ENCODE measurements at places on chromosomes 11 and 22.

GRCh38 chr11:63866211-63866610 is 27.3 kb downstream of the MARK2 start:
- H3K27me3 ChIP-seq = no peaks in the 10 kb centered on the region
- no peak overlapping the region for H3K27ac ChIP-seq
- H3K36me3 ChIP-seq = no peaks in the 10 kb centered on the region

DNA sequence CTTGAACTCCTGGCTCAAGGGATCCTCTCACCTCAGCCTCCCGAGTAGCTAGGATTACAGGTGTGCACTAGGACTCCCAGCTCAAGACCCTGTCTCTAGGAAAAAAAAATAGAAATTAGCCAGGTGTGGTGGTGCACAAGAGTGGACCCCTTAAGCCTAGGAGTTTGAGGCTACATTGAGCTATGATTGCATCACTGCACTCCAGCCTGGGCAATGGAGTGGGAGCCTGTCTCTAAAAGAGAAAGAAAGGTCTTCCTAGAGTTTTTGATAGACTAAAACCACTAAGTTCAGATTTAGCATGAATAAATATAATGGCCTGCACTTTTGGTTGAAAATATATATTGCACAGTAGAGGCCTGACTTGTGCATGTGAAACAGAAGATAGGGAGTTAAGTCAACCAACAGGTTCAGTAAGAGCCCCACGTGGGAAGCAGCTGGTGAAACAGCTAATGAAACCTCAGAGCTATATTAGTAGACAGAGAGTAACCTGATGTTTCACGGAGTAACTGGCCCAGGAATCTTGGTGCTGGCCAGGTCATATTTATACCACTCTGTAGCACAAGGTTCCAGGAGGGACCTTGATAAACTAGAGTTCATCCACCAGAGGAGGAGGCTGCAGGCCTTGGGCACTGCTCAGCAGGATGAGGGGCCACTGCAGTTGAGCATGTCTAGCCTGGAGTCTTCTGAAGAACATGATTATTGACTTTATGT is 4.6 kb upstream of the MICAL3 start:
- H3K4me1 ChIP-seq = peaks cover 2% of the 10 kb centered on the region
- no peak overlapping the region for H3K4me3 ChIP-seq
- no peak for DNase-seq
- no peak overlapping the region for H3K27ac ChIP-seq

GRCh38 chr11:26234451-26234850 is 97.5 kb upstream of the ANO3 start:
- no peaks in the 10 kb centered on the region for H3K36me3 ChIP-seq
- no peaks in the 10 kb centered on the region for H3K27me3 ChIP-seq
- DNase-seq = no peak

DNA sequence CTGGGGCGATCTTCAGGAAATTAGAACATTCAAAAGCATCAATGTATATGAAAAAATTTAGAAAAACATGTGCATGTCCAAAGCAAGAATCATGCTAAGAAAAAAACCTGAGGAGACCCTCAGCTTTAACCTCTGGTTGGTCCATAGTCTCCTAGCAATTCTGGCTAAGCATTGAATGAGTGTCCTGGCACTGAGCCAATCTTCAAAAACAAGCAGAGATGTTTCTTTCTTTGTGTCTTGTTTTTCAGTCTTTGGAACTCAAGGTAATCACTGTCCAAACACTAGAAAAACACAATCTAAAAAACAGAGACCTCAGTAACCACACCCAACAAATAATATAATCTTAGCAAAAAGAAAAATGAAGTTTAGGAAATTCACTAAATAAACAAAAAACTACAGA is 205.4 kb upstream of the CARD18 start:
- H3K27ac ChIP-seq = no peak overlapping the region
- no peak overlapping the region for H3K4me3 ChIP-seq
- no peaks in the 10 kb centered on the region for H3K27me3 ChIP-seq
- no peaks in the 10 kb centered on the region for H3K4me1 ChIP-seq
- no peak for DNase-seq
- no peaks in the 10 kb centered on the region for H3K36me3 ChIP-seq

GRCh38 chr11:61617515-61617914 is 36.6 kb upstream of the SYT7 start:
- H3K4me3 ChIP-seq = no peak overlapping the region
- no peaks in the 10 kb centered on the region for H3K36me3 ChIP-seq
- no peak for DNase-seq
- no peaks in the 10 kb centered on the region for H3K4me1 ChIP-seq
- no peaks in the 10 kb centered on the region for H3K27me3 ChIP-seq

- DNase-seq = no peak
- no peaks in the 10 kb centered on the region for H3K36me3 ChIP-seq
- no peaks in the 10 kb centered on the region for H3K27me3 ChIP-seq
- no peak overlapping the region for H3K27ac ChIP-seq
- H3K4me3 ChIP-seq = no peak overlapping the region
Measured at GRCh38 chr22:42933485-42934091, 76.5 kb upstream of the ARFGAP3 start.

GRCh38 chr22:21917959-21918261 is 34.7 kb downstream of the PPM1F start:
- no peak overlapping the region for H3K4me3 ChIP-seq
- no peak for DNase-seq
- H3K27me3 ChIP-seq = no peaks in the 10 kb centered on the region
- H3K27ac ChIP-seq = 0 out of 2 replicates have a peak overlapping the region, but pooled peaks have one; percentile 5

- peaks cover 12% of the 10 kb centered on the region for H3K36me3 ChIP-seq
- DNase-seq = no peak
- H3K27ac ChIP-seq = no peak overlapping the region
- H3K4me1 ChIP-seq = no peaks in the 10 kb centered on the region
- H3K4me3 ChIP-seq = no peak overlapping the region
Measured at GRCh38 chr11:75576017-75576416, 14.0 kb downstream of the SERPINH1 start.

- H3K27me3 ChIP-seq = no peaks in the 10 kb centered on the region
- peaks cover 64% of the 10 kb centered on the region for H3K36me3 ChIP-seq
- no peak for DNase-seq
- no peak overlapping the region for H3K27ac ChIP-seq
Measured at GRCh38 chr11:69652999-69653398, 12.0 kb downstream of the CCND1 start.

DNA sequence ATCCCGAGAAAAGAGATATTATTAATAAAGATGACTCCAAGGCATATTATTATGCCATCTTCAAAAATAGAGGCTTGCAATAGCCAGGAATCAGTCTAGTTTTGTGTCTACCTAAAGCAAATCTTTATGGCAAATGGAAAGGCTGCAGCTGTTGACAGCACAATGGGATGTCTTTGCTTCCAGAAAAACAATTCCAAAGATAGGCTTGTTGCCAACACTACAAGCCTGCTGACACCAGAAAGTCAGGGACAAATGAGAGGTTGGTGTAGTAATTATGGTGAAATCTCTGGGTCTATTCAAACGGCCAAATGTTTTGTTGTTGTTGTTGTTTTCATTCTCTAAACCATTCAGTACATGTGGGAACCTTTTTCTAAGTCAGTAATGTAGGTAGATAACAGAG is 101.8 kb downstream of the LUZP2 start:
- DNase-seq = no peak
- H3K4me3 ChIP-seq = no peak overlapping the region
- no peaks in the 10 kb centered on the region for H3K4me1 ChIP-seq
- H3K27ac ChIP-seq = no peak overlapping the region
- no peaks in the 10 kb centered on the region for H3K27me3 ChIP-seq
- H3K36me3 ChIP-seq = no peaks in the 10 kb centered on the region

DNA sequence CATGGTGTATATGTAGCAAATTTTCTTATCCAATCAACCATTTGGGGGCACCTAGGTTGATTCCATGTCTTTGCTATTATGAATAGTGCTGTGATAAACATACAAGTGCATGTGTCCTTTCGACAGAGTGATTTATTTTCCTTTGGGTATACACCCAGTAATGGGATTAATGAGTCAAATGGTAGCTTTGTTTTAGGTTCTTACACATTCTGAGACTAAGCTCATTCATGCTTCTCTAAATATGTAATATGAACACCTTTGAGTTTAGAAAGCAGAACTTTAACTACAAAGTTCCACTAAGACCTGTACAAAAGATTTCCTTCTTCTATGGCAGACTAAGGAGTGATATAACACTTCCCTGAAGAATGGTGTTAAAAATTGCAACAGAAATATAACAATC is 627.0 kb downstream of the KCNA4 start:
- no peaks in the 10 kb centered on the region for H3K27me3 ChIP-seq
- DNase-seq = no peak
- no peak overlapping the region for H3K4me3 ChIP-seq

DNA sequence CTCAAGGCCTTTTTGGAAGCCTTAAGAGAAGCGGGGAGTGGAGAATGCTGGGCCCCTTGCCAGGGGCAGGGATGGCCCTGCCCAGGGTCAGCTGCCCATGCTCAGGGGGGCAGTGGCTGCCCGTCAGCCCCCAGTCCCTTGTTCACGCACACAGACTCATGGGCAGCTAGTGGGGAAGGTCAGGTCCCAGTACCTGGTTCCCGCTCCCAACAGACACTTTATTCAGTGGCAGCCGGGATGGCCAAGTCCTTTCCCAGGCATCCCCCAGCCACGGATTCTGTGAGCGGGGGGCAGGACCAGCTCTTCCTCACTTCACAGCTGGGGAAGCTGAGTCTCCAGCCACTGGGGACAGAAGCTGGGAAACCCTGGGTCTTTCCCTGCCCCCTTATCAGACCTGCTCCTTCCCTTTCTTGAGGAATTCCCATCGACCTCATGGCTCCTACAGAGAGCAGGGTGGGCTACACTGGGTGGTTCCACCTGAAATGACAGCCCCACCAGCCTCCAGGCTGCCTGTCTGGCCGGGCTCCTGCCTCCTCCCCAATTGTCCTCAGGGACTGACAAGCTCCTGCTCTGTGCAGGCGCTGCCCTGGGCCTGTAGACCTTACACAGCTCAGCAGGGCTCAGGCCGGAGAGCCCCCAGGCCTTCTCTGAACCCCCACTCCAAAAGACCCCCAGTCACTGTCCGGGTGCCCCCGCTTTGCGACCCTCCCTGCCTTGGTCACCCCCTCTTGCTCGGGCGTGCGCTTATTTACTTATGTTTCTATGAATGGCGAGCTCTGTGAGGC is 61.0 kb upstream of the FGF3 start:
- no peaks in the 10 kb centered on the region for H3K27me3 ChIP-seq
- H3K4me1 ChIP-seq = no peaks in the 10 kb centered on the region
- no peaks in the 10 kb centered on the region for H3K36me3 ChIP-seq
- no peak overlapping the region for H3K27ac ChIP-seq

DNA sequence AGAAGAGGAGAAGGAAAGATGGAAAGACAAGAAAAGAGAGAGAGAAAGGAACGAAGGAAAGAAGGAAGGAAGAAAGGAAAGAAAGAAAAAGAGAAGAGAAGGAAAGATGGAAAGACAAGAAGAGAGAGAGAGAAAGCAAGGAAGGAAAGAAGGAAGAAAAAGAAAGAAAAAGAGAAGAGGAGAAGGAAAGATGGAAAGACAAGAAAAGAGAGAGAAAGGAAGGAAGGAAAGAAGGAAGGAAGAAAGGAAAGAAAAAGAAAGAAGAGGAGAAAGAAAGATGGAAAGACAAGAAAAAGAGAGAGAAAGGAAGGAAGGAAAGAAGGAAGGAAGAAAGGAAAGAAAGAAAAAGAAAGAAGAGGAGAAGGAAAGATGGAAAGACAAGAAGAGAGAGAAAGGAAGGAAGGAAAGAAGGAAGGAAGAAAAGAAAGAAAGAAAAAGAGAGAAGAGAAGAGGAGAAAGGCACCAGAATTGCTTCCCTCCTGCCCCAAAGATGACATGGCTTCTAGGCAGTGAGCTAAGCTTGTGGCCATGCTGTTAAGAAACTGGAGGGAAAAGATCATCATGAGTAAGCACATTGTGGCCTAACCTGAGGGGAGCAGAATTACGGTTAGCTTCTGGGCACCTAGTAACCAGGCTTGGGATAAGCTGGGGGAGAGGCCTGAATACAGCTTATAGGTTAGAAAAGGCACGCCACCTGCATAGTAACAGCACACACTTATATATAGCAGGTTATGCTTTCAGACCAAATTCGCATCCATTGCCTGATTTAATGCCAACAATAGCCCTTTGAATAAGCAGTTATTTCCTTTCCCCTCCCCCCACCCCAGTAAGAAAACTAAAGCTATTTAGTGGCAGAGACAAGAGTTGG is 2.3 kb upstream of the ST3GAL4 start:
- no peak for DNase-seq
- 0 out of 2 replicates have a peak, but pooled peaks cover 2% of the 10 kb centered on the region for H3K36me3 ChIP-seq
- peaks cover 21% of the 10 kb centered on the region for H3K4me1 ChIP-seq
- H3K27me3 ChIP-seq = no peaks in the 10 kb centered on the region
- no peak overlapping the region for H3K27ac ChIP-seq
- no peak overlapping the region for H3K4me3 ChIP-seq

GRCh38 chr11:95994329-95994728 is 70.4 kb upstream of the MTMR2 start:
- H3K4me3 ChIP-seq = no peak overlapping the region
- H3K4me1 ChIP-seq = peaks cover 4% of the 10 kb centered on the region
- no peaks in the 10 kb centered on the region for H3K36me3 ChIP-seq
- DNase-seq = no peak

DNA sequence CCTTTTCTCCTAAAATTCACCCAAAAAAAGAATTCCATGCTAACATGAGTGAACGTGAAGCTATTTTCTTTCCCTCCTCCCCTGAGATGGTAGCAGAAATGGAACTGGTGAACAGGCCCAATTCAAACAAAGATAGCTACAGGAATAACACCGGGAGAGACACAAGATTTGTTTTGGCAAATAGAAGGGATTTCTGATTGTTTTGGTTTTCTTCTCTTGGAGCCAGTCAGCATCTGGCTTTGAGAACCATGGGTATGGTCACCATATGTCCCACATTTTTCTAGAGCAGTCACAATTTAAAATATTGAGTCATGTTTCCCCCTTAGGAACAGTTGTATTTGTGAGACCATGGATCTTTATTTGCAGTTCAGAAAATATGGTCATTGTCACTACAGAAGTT is 214.1 kb downstream of the FAM76B start:
- no peaks in the 10 kb centered on the region for H3K36me3 ChIP-seq
- no peaks in the 10 kb centered on the region for H3K27me3 ChIP-seq
- H3K4me1 ChIP-seq = no peaks in the 10 kb centered on the region
- no peak for DNase-seq
- H3K4me3 ChIP-seq = no peak overlapping the region

GRCh38 chr11:64624883-64625481 is 34.0 kb downstream of the SLC22A12 start:
- no peaks in the 10 kb centered on the region for H3K27me3 ChIP-seq
- no peak overlapping the region for H3K4me3 ChIP-seq
- H3K27ac ChIP-seq = no peak overlapping the region
- peaks cover 3% of the 10 kb centered on the region for H3K4me1 ChIP-seq

GRCh38 chr11:32186118-32186517 is 95.2 kb downstream of the RCN1 start:
- H3K4me3 ChIP-seq = no peak overlapping the region
- DNase-seq = no peak
- H3K27me3 ChIP-seq = no peaks in the 10 kb centered on the region
- no peaks in the 10 kb centered on the region for H3K4me1 ChIP-seq

- no peak for DNase-seq
- no peak overlapping the region for H3K27ac ChIP-seq
- H3K4me1 ChIP-seq = no peaks in the 10 kb centered on the region
- no peak overlapping the region for H3K4me3 ChIP-seq
- H3K36me3 ChIP-seq = no peaks in the 10 kb centered on the region
- H3K27me3 ChIP-seq = no peaks in the 10 kb centered on the region
Measured at GRCh38 chr11:88050247-88050646, 125.0 kb downstream of the RAB38 start.

- H3K4me3 ChIP-seq = no peak overlapping the region
- no peak for DNase-seq
- no peak overlapping the region for H3K27ac ChIP-seq
- no peaks in the 10 kb centered on the region for H3K27me3 ChIP-seq
- H3K4me1 ChIP-seq = no peaks in the 10 kb centered on the region
Measured at GRCh38 chr11:88813233-88813915, 252.4 kb downstream of the GRM5 start.

All from H1 (cell line).